Activated T-helper 2 cell treated with anti-CD3 and anti-CD28 coated beads, Interferon-gamma antibody, Interleukin-2, Interleukin-4, amounts not matched to agents 10 μg/mL and 5 μg/mL and 100 μg/mL, durations not matched to agents 14 hours and 24 hours and 36 hours (primary cell): ENCODE measurements at places on chromosomes 3 and 15.
A peak's percentile ranks its signal among the peaks of the same experiment; 100 is the strongest.

DNA sequence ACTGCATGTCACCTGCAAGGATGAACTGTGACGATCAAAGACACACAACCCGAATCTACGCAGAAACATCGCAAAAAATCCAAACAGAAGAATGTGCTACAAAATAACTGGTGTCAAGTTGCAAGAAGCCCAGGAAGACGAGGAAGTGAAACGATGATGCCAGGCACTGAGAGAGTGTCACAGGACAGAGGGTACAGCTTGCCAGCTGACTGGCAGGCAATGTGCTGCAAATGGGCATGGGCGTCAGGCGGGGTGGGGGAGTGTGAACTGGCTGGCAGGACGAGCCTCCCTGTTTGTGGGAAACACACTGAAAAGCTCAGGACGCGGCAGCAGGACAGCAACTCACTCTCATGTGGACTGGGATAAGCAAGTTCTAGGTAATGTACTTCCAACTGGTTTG lies 28.9 kb upstream of the OCA2 start:
- no peak for DNase-seq

DNA sequence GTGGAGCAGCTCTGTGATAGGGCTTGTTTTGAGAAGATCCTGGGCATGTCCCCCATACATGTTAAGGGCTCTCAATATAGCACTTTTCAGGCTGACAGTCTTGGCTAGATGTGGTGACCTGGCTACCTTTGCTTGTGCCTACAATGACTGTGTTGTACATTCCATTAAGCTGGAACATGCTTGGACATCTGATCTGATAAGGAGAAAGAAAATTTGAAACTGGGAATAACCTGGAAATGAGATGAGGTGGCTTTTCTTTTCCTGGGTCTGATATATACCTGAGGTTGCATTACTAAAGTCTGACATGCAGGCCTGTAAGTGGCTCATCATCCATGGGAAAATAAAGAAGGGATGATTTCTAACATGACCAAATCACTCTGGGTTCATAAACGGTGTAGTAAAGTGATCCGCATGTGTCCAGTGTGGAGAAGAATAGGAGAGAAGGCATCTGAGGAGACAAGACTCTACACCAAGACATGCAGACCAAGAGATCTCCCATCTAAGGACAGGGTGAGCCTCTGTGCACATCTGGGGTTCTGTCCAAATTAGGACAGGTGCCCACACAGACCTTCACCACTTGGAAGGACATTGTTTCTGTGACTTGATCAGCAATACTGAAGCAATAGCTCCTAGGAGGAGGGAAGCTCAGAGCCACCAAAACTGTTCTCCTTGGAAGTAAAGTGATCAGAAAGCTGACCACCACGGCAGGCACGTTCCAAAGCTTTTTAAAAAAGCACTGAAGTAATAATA lies 62.0 kb downstream of the KLHL6 start:
- DNase-seq, result no peak

DNA sequence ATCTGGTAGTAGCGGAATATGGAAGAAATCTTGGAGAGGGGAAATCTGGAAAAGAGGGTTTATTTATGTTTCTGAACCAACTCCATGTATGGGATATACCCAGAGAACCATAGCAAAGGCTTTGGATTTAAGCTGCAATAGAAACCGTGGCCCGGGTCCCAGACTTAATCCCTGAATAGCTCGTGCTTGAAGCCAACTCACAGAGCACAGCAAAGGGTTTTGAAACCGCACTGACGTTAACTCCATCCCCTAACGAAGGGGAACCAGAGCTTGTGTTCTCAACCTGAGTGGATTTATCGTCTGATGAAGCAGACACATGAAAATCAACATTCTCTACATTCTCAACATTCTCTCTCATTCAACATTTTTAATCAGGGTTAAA lies 154.6 kb downstream of the APBA2 start:
- no peak for DNase-seq

GRCh38 chr3:161914703-161915417 lies 418.3 kb downstream of the OTOL1 start:
- no peak for DNase-seq

- no peak for DNase-seq
These were observed 71.6 kb downstream of the SUMF1 start for GRCh38 chr3:4395448-4395847.

- DNase-seq, result no peak
These were observed 231.1 kb upstream of the CNTN6 start for GRCh38 chr3:861721-862120.

DNA sequence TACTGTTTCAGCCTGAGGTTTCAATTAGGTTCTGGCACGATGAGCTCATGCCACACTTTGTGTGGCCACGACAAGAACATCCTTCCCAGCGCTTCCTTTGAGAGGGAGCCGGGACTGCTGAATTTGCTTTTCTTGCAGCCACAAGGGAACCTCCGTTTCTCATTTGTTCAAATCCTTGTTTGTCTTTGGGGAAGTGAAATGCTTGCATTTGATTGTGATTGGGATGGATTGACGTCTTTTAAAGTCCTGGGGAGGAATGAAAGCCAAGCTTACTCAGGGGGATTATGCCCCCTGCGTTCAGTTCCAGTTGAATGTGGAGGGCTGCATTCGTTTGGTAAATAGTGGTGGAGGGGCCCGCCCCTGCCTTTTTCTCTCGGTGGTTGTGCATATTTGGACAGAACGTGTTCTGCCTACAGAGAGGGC lies 277.6 kb downstream of the THSD4 start:
- no peak for DNase-seq

- peak; percentile 44 for DNase-seq
These were observed 23.6 kb downstream of the TIMP4 start for GRCh38 chr3:12135029-12135657.

GRCh38 chr15:74519311-74519710 lies 21.7 kb upstream of the ARID3B start:
- DNase-seq, result no peak

DNA sequence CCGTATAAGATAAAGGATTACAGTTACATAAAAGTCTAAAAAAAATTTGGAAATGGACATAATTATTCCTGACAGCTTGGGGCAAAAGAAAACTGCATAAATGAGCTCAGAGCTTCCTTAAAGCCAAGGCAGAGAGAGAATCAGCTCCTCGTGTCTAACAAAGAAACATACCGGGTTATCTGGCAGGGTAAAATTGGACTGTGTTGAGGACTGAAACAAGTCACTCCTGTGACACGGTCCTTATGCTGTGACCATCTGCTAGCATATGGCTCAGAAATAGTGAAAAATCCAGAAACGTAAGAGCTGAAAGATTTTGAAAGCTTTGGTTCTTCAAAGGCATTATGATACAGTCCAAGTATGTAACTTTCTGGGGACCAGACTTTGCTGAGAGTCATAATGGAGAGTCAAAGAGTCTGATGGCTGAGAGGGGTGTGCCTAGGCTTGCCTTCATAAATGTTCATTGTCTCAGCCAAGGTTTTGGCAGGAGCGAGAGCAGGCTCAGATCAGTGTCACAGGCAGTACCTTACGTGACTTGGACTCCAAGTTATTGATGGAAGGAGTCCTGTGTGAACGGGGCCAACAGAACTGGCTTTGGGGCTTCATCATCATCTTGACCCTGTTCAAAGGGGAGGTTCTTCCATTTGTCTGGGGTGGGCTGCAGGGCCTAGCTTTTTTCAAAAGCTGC lies 12.5 kb downstream of the MAP6D1 start:
- DNase-seq, result no peak

- DNase-seq, result no peak
These were observed 7.0 kb downstream of the MINDY4B start for GRCh38 chr3:150898046-150898754.

GRCh38 chr3:189337673-189338091 lies 165.9 kb downstream of the TPRG1 start:
- no peak for DNase-seq
